ENCODE measurements at places on chromosomes 2 and 18. TPM values are rescaled to one million over a fixed set of nuclear protein-coding genes. Genes with fewer than 3 reads are reported as not detected.

ZAP70 gene
- 0.99 TPM for total RNA-seq

IFT172 gene
- 15.2 TPM for total RNA-seq

GKN1 gene
- total RNA-seq: not detected

ASAP2 gene
- 14.7 TPM for total RNA-seq

EML6 gene
- total RNA-seq: 0.63 TPM

CRYGD gene
- not detected for total RNA-seq

SKOR2 gene
- total RNA-seq: not detected

DLGAP1 gene
- 5.5 TPM for total RNA-seq

LHCGR gene
- total RNA-seq: not detected

- DNase-seq: no peak
Observed at GRCh38 chr2:46077522-46078107, 219.6 kb upstream of the EPAS1 start.

- DNase-seq: no peak
Observed at GRCh38 chr2:152863826-152864225, 145.4 kb downstream of the ARL6IP6 start.

DNA sequence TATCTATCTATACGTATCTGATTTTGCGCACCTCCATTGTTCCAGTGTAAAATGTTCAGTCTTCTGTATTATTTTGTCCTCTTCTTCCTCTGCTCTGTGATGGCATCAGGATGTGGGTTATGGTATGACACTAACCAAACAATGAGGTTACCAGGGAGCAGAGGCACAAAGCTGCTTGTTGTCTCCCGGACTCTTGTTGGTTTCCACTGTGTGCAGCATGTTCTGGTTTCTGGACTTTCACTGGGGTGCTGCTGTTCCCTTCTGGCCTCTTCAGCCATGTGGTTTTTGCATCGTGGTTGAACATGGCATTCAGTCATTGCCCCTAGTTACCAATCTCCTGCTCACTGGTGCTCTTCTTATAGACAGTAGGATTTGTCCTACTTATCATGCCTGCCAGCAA, 665.9 kb downstream of the CBLN2 start:
- no peak for DNase-seq

DNA sequence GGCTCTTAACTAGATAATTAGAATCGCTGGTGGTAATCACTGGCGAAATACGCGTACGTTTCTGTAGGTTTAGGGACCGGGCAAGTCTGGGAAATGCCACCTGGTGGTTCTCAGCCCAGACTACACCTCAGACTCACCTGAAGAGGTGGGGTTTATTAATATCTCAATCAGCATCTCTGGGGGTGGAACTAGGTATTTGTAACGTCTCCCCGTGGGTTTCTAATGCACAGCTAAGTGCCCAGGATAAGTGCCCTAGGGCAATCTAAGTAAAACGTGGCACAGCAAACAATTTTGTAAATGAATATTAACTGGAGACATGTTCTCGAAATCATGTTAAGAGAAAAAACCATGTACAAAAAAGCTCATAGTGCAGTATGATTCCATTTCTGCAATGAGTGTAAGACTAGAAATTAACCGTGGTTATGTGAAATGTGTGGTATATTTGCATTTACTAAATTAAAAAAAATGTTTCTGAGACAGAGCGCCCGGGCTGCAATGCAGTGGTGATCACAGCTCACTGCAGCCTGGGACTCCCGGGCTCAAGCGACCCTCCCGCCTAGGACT, 760 bp upstream of the CNOT11 start:
- no peak for DNase-seq

- no peak for DNase-seq
Observed at GRCh38 chr18:54466248-54467005, 108.7 kb downstream of the C18orf54 start.

Measured in heart left ventricle (tissue), 16 donors.